Activated CD4-positive, alpha-beta T cell treated with anti-CD3 and anti-CD28 coated beads for 48 hours (primary cell): ENCODE measurements at places on chromosomes 11 and 22.

GRCh38 chr11:102289592-102289991 is 27.7 kb upstream of the BIRC3 start:
- DNase-seq: no peak

GRCh38 chr11:7522546-7522945 is 8.7 kb downstream of the PPFIBP2 start:
- no peak for DNase-seq

DNA sequence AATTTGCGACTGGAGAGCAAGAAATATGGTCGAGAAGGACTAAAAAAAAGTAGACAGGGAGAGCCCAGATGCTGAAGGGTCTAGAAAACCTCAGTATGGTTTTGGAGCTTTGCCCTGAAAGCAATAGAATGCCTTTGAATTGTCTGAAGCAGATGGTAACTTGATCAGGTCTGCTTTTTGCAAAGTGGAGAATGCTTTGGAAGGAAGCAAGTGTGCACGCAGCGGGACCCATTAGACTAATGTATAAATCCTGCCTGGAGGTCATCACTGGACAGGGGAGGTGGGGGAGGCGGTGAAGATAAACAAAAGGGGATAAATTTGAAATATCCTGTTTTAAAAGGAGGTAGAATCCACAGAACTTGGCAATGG is 757 bp upstream of the HINFP start:
- no peak for DNase-seq

DNA sequence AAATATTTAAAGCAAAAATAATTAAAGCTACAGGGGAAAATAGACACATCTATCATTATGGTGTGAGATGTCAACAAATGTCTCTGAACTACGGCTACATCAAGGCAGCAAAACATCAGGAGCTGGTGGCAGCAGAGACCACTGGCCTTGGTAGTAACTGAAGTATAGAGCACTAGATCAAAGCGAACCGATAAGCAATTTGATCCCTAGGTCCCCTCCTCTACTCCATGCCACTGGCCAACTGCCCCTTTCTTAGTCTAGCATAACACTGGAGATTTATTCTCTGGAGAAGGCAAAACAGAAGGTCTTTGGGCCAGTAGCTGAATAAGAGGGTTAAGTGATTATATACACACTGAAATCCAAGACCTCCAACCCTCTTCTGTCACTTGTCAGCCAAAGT is 13.6 kb upstream of the RAB3IL1 start:
- DNase-seq: no peak

DNA sequence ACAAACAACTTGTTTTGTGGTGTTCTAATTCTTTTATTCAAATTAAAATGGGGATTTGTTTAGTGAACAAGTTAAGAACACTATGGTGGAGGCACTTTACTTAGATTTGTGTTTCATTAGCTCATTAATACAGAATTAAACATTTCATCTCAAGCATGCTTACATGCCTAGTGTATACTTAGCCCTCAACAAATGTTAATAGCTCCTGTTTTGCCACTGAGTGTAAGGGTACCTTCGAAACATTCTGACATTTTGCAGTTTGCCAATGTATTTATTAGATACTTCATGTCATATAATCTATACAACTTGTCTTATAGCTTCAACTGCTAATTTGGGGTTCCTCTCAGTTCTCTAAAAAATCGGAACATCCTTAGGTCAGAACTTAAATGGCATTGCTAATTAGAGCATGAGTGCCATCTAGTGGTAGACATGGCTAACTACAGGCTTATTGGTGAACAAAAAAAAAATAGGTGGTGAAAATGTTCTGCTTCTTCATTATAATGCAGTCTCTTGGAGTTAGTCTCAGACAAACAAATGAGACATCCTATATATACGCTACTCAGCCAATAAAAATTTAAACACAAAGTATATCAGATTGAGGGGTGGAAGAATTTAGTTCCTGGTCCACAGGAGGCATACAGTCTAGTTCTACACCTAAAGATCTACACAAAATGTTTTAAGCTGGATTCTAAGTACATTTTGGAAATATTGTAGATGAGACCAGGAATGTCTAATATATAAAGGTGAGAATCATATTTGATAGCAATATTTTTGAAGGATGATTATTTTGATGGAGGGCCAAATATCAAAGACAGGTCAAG is 4.9 kb upstream of the CNTN5 start:
- DNase-seq: no peak

DNA sequence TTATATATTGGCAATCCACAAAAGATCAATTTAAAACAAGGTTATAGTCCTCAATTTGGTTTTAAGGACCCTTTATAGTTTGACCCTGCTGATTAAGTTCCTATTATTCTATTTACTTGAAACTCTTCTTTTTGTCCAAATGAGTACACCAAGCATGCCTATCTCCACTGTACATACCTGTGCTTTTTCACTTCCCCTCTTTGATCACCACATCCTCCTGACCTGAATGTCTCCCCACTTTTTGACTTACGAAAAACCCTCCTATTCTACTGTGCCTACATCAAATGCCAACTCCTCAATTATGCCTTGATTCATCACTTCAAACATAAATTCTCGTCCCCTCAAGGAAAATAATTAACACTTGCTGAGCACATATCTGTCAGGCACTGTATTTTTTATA is 113.5 kb downstream of the SOX6 start:
- no peak for DNase-seq

DNA sequence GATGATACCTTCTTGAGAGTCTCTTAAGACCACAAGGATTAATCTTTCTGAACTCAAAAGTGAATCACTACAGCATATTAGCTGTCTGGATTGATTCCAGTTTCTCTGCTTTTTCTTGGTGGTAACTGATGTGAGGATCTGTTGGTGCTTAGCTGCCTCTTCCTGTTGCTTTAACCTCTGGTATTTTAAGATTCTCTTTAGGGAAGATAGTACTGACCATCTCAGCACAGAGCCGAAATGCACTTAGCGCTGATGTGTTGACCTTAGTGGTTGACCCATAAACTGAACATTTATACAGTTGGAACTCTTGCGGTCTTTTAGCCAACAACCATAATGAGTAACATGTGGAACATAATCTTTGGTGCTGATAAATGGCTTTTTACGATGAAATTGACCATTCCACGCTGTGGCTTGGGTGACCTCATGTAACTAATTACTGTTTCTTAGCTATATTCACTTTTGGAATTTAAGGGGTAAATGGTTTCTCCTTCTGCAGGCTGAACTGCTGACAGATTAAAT is 33.7 kb downstream of the APLP2 start:
- DNase-seq: no peak

DNA sequence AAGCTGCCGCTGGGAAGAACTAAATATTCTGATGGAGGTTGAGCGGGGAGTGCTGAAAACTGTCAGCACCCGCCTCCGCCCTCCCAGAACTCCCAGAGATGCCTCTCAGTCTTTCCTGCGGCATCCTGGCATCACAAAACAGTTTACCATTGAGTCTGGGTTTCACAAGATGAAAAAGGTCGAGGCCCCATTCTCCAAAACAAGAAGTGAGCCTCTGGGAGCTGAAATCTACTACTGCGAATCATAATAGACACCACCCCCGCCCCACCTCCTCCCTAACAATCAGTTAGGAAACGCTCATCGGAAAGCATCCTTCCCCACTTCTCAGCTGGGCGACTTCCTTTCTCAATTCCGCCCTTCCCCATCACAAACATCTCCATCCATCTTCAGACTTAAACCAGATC is 1.0 kb downstream of the SUN2 start:
- peak; percentile 53 for DNase-seq

- DNase-seq: no peak
Observed at GRCh38 chr11:12239804-12240371, 129.5 kb downstream of the MICAL2 start.

- no peak for DNase-seq
Observed at GRCh38 chr22:17115945-17116565, 5.1 kb downstream of the TMEM121B start.

DNA sequence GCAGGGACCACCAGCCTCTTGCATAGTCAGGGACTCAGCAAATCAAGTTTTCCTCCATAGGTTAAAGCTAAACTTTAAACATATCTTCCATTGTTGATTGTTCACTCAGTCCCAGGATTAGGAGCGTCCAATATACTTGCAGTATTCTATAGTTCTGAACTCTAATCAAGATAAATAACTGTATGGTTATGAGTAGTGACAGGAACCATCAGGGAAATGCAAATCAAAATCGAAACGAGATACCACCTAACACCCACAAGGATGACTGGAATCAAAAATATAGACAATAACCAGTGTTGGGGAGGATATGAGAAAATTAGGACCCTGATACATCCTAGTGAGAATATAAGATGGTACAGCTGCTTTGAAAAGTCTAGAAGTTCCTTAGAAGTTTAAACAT is 190.0 kb downstream of the ETS1 start:
- no peak for DNase-seq

DNA sequence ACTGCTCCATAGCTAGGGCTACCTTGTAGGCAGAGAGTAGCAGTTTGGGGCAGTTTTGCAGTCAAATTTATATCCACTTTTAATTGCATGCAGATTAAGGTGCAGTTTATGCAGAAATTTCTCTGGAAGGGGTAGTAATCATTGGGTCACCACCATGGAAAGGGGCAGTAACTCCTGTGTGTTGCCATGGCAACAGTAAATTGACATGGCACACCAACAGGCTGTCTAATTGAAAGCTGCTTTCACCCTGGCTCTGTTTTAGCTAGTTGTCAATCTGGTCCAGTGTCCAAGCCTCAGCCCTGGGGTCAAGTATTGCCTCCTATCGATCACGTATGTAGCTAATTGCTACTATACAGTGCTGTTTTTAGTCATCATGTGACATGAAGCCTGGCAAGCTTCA is 786.1 kb upstream of the CNTN5 start:
- DNase-seq: no peak

DNA sequence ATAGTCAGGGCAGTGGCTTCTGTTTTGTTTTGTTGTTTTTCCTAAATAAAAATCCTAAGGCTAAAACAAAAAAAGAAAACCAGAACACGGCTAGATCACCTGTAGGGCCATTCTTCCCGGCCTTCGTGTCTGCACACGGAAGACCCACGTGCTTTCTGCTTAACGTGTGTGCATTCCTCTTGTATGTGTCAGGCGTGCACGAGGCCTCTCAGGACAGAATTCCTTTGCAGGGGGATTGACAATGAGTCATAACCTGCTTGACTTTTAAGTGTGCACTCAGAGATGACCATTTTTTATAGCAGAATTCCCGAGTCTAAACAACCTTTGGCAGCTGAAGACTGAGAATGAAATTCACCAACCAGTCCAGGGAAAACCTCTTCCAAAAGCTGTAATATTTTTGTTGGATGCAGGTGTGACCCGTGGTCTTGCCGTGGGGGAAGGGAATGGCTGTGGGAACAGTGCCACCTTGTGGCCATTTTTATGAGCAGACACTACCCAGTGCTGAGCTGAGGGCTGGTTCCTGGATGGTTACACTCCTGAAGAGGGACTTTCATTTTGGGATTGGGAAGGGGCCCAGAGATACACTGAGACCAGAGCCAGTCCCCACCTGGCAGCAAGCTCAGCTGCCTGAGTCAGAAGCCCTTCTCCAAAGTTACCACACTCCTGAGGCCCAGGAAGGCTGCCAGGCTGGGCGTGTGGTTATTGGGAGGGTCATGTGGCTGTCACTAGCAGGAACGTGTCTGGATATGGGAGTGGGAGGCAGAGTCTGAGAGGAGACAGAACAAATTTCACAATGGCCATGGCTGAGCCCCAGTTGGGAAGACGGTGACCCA is 35.7 kb upstream of the DKK3 start:
- peak; percentile 76 for DNase-seq

- DNase-seq: no peak
Observed at GRCh38 chr11:122165607-122166371, 49.8 kb upstream of the BLID start.

- DNase-seq: no peak
Observed at GRCh38 chr11:75595429-75595828, 33.4 kb downstream of the SERPINH1 start.

- DNase-seq: no peak
Observed at GRCh38 chr11:75223954-75224643, 16.5 kb upstream of the TPBGL start.

GRCh38 chr11:74002832-74003231 is 6.1 kb downstream of the UCP3 start:
- DNase-seq: no peak
